Activated CD4-positive, alpha-beta T cell treated with anti-CD3 and anti-CD28 coated beads, Interleukin-2, amount 50 U/mL, for 24 hours (primary cell): ENCODE measurements at places on chromosomes 1 and 21.

- no peak for DNase-seq
Measured at GRCh38 chr21:39136711-39137110, 46.5 kb downstream of the PSMG1 start.

DNA sequence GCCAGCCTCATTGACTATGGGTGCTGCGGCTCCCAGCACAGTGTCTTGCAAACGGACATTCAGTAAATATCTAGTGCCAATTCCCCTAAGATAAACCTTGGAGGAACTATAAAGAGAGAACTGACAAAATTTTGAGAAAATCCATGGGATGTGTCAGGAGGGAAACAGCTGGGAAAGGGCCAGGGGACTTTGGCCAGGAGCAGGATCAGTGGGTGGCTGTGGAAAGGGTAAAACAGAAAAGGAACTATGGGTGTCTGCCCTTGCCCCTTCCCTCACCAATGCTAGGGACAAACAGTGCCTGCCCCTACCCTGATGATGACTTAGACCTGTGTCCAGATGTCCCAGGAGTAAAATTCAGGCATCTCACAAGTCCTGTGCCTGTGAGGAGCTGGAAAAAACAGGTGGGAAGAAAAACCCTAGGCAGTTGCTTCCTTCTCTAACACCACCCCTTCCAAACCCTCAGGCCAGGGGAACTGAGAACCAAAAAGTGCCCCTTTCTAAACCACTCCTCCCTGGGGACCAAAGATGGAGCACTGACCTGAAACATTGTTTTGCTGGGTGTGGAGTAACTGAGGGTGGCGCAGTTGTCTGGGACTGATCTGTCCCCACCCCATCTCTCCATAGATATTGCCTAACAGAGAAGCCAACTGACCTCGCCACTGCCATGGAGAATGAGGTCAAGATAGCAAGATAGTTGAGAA, 22.1 kb upstream of the IFNAR2 start:
- DNase-seq = no peak

DNA sequence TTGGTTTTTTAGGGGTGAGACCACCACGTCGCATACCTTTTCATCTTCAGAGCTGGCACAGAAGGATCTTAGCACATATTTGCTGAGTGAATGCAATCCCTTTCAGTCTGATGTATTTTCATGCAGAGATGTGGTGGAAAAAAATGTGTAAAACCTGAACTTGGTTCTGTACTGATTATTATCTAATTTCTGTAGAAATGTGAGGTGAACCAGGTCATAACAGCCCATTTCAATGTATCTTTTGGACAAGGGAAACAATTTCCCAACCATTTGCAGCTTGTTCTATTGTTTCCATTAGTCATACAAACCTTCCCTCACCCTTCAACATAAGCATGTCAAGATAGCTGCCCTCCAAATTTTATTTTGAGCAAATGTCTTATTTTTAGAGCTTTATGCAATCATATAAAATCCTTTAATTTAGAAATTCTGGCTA, 46.8 kb upstream of the RUNX1 start:
- DNase-seq = no peak

- no peak for DNase-seq
Measured at GRCh38 chr1:25435397-25436108, 4.9 kb downstream of the MACO1 start.

- no peak for DNase-seq
Measured at GRCh38 chr21:31195334-31196015, 148.6 kb downstream of the TIAM1 start.

- DNase-seq = no peak
Measured at GRCh38 chr1:220011620-220012019, 34.7 kb downstream of the EPRS1 start.

- DNase-seq = no peak
Measured at GRCh38 chr1:184860985-184861754, 106.5 kb upstream of the EDEM3 start.

DNA sequence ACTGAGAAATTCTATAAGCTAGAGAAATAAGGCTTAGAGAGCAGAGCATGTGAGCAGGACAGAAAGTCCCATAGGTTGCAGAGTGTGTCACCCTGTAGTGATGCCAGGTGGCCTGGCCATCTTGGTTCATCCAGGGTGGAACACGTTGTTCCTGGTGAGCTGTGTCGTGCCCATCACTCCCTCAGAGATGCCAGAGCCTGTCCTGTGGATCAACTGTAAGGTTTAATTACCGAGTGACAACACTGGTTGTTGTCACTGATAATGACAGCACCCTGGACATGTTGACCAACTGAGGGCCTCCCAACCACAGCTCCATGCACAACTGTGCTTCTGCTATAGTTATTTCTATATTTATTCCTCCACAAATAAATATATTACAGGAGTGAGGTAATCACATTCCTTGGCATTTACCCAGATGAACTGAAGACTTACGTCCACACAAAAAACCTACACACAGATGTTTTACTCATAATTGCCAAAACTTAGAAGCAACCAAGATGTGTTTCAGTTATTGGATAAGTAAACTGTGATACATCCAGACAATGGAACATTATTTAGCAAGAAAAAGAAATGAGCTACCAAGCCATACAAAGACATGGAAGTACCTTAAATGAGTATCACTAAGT, 6.2 kb downstream of the C1orf198 start:
- no peak for DNase-seq

DNA sequence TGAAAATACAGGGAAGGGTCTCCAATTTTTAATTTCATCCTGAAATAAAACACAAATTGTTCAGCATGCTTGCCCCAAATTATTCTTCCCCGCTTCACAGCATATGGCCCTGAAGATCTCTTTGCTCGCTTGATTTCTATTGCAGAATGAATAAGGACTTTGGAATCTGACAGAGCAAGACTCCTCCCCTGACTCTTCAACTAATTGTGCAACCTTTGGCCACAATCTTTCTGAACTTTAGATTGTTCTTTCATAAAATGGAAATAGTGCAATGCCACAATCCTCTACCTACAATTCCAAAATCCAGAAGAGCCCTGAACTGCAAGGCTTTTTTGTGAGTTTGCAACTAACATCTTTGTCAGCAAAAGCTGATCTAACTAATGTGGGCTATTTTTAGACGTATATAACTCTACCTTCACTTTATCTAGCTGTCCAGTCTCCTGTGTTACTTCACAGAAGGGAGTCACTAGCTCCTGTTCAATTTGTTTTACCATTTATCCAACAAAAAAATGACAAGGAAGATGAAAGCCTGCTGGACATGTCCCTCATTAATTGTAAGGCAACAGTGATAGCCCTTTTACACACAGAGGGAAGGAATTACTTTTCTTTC, 13.4 kb downstream of the RNASEL start:
- DNase-seq = no peak

DNA sequence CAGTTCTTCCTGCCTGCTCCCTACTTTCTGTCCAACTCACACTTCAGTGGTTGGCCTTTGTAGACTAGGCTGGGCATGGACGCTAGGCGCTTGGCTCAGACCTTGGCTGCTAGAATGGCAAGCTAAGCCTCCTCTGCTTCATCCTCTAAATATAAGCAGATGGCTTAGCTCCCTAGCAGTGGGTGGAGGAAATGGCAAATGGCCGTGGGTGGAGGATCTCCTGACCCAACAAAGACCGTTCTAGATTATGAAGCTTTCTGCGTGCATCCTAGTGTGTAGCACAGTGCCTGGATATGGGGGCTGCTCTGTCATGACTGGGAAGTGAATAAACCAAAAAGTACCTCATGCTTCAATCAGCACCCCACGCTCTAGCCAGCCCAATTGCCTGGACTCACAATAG, 10.4 kb upstream of the ETV3L start:
- no peak for DNase-seq

- no peak for DNase-seq
Measured at GRCh38 chr1:156704166-156704711, 1.1 kb downstream of the CRABP2 start.

GRCh38 chr1:22753481-22753971, 42.9 kb downstream of the EPHB2 start:
- DNase-seq = no peak

DNA sequence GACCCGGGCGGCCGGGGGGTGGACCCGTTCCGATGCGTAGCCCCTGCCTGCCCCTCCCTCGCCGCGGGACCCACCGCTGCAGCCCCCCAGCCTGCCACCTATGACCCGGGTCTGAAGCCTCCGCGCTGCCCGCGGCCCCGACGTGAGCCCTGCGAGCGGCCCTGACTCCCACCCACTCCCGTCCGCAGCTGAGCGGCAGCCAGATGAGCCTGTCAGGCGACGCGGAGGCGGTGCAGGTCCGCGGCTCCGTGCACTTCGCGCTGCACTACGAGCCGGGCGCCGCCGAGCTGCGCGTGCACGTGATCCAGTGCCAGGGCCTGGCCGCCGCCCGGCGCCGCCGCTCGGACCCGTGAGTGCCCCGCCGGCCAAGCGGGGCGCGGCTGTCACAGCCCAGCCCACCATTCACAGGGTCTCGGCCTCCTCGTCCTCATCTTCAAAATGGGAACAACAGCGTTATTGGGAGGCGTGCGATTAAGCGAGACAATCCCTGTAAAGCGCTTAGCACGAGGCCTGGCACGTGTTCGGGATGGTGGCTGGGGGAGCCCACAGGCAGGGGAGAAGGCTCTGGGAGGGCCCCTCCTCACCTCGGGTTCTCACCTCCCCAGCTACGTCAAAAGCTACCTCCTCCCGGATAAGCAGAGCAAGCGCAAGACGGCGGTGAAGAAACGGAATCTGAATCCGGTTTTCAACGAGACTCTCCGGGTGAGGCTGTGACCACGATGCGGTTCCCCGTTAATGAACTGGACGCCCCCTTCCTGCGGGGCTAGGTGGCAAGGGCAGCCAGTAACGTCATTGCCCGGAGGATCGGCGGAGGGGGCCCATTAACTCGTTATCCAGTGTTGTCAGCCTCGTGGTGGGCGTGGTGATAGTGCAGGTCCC, 8.2 kb downstream of the SYTL1 start:
- DNase-seq = no peak

- no peak for DNase-seq
Measured at GRCh38 chr1:25246600-25247023, 642 bp downstream of the RSRP1 start.

GRCh38 chr1:18344755-18345154, 136.0 kb upstream of the KLHDC7A start:
- DNase-seq = no peak

GRCh38 chr1:188364927-188365449, 1536.2 kb downstream of the PLA2G4A start:
- DNase-seq = no peak

DNA sequence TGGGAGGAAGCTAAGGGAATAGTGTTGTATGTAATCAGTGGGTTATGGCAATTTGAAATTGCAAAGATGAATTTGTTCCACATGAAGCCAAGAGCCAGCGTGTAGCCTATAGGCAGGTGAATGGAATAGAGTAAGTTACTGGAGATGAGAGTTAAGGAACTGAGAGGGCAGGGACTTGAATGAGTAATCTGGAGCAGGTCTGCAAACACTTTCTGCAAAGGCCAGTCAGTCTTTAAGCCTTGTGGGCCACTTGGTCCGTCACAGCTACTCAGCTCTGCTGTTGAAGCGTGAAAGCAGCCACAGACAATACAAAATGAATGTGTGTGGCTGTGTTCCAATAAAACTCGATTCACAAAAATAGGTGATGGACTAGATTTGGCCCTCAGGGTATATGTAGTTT, 29.2 kb downstream of the SZT2 start:
- no peak for DNase-seq

DNA sequence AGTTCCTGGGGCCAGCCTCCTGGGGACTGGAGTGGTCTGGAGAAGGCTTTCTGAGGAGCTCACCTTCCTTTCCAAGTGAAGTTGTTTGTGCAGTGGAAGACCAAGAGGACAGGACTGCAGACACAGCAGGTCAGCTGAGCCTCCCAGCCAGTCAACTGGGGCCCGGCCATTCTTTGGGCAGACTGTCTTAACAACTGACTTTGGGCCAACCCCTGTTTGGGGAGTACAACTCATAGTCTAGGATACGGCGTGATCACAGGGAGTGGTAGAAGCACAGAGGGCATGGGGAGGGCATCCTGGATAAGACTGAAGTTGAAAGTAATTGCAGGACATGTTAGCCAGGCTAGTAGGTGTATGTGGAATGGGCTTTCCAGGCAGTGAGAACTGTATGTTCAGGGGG, 50.3 kb downstream of the PGM1 start:
- DNase-seq = no peak

GRCh38 chr1:24905355-24905978, 24.6 kb downstream of the RUNX3 start:
- no peak for DNase-seq

DNA sequence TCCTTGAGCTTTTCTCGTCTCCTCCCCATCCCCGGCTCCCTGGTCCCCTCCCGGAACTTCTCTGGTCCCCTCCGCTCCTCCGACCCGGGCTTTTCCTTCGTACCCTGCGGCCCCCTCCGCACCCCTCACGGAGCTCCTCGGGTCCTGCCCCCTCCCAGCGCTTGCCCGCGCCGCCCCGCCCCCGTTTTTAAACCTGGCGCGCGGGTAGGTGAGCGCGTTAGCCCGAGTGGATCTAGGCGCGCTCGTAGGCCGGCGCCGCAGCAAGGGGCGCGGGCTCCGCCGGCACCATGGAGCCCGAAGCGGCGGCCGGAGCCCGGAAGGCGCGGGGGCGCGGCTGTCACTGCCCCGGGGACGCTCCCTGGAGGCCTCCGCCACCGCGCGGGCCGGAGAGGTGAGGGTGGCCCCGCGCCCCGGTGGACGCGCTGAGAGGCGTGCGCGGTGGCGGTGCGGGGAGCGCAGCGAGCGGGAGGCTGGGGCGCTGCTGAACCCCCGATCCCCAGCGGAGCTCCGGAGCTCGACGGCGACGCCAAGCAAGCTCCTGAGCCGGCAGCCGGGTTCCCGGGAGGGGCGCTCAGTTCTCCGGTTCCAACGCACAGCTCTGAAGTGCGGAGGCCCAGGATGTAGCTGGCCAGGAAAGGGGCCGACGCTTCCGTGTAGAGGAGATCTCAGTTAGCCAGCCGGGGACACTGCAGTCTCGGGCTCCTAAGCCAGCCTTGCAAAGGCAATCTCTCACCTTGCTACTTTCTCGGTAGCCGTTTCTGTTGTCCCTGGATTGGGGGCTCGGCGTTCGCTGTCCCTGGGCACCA, at the start of gene RIPPLY3:
RIPPLY3 (plus strand) TSS at position 217 of the 806 bp plus-strand sequence; CDS start at position 288, 71 bp downstream.
- DNase-seq = no peak

DNA sequence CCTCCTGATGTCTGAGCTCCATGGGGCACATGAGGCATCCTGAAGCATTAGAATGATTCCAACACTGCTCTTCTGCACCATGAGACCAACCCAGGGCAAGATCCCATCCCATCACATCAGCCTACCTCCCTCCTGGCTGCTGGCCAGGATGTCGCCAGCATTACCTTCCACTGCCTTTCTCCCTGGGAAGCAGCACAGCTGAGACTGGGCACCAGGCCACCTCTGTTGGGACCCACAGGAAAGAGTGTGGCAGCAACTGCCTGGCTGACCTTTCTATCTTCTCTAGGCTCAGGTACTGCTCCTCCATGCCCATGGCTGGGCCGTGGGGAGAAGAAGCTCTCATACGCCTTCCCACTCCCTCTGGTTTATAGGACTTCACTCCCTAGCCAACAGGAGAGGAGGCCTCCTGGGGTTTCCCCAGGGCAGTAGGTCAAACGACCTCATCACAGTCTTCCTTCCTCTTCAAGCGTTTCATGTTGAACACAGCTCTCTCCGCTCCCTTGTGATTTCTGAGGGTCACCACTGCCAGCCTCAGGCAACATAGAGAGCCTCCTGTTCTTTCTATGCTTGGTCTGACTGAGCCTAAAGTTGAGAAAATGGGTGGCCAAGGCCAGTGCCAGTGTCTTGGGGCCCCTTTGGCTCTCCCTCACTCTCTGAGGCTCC, 11.1 kb upstream of the RASSF5 start:
- DNase-seq = no peak

- no peak for DNase-seq
Measured at GRCh38 chr21:45857761-45858160, 123.8 kb upstream of the COL6A1 start.
